T1000 (cell line): ENCODE measurements at places on chromosomes 16 and 17.

GRCh38 chr17:82019690-82020571 lies 2.7 kb downstream of the CENPX start:
- DNase-seq = peak; percentile 39

DNA sequence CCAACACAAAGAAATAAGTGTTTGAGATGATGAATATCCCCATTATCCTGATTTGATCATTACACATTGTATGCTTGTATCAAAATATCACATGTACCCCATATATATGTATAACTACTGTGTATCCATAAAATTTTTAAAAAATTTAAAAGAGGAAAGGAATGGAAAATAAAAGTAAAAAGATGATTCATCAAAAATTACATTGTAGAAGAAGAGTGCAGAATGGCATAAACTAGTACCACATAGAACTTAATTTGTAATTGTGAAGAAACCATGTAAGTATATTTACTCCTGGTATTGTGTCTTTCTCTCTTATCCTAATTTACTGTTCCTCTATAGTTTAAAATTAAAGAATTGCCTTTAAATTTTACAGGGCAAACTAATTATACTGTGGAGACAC lies 11.5 kb upstream of the KRT10 start:
- no peak for DNase-seq

DNA sequence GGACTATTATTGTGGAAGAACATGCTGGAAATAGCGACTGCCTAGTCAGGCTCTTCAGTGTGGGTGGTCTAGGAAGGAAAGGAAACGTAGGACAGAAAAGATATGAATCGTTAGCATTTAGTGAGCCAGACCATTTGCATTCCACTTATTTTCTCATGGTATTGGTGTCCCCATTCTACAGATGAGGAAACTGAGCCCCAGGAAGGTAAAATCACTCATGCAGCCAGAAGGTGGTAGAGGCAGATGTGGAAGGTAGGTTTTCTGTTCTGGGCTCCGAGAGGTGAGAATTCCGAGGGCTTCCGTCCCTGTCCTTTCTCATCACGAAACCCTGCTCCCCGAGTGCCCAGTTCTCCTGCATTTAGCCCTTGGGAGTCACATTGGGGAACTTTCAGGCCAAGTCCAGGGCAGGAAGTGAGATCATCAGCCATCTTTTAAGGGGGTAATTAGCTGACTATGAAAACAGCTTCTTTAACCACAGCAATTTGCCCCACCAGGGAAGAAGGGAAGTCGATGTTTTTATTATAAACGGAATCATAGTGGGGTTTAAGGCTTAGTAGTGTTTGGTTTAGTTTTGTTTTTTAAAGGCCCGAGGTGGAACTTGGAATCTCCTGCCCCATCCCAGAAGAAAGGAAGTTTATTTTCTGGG lies 110.7 kb upstream of the IRX3 start:
- DNase-seq = no peak

DNA sequence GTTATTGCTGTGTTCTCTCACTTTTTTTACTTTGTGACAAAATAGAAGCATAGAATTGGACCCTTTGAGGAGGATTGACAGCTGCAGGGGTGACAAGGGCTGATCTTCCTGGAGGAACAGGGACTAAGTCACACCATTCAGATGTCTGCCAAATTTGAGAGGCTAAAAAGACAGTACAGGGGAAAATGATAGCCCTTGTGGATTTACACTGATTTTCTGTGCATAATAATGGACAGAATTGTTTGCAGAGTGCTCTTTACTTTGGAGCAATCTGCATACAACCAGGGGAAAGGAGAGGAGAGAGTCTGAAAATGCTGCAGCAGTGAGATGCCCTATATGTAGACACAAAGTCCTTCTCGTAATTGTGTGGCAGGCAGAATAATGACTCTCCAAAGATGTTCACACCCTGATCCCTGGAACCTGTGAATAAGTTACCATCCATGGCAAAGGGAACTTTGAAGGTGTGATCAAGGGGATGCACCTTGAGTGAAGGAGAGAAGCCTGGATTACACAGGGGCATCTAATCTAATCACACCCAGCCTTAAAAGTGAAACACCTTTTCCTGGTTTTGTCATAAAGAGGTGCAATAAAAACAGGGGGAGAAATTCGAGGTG lies 221.4 kb upstream of the CPHXL start:
- no peak for DNase-seq
